Gastrocnemius medialis (tissue), 4 donors: ENCODE measurements at places on chromosomes 16 and 17. TPM values are rescaled to one million over a fixed set of nuclear protein-coding genes. Genes with fewer than 3 reads are reported as not detected.
A peak's percentile ranks its signal among the peaks of the same experiment; 100 is the strongest.

Gene PRR35
- total RNA-seq: not detected

Gene SLC16A6
- total RNA-seq: 1.1 TPM

Gene RNF112
- 0.55 TPM for total RNA-seq

DNA sequence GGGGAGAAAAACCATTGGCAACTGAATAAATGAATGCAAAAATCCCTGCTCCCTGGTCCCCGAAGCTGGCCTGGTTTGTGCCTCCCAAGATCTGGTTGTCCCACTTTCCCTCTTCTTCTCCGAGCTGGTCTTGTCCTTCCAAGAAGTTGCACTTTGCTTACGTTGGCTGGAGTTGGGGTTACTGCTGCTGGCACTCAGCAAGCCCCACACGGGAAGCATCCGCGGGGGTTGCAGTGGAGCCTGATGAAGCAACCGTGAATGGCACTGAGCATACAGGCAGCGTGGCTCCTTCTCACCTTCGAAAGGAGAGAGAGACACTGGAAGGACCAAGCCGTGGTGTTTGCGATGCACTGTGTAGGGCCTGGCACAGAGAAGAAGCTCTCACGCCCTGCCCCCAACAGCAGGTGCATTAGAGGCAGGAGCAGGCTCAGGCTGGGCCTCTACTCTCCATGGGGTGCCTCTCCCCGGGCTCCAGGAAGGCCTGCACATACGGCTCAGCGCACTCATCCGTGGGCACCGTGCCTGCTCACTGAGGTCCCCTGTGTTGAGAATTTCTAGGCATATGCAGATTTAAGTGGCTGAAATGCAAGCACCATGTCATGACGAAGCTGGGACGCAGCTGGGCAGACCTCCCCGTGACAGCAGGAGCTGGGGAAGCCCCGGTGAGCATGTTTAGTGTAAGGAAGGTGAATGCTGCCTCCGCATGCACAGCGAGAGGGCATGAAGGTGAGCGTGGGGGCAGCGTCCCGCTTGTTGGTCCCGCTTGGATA is 12.1 kb downstream of the CA5A start:
- H3K27ac ChIP-seq: no peak overlapping the region
- H3K4me1 ChIP-seq: no peaks in the 10 kb centered on the region
- H3K27me3 ChIP-seq: no peaks in the 10 kb centered on the region
- DNase-seq: no peak
- H3K4me3 ChIP-seq: no peak overlapping the region

GRCh38 chr17:29619251-29619650 is 3.5 kb downstream of the CORO6 start:
- H3K36me3 ChIP-seq: peaks cover 21% of the 10 kb centered on the region
- peak; percentile 92 for DNase-seq
- H3K27me3 ChIP-seq: no peaks in the 10 kb centered on the region
- peak overlapping the region; percentile 99 for H3K27ac ChIP-seq
- peak overlapping the region; percentile 45 for H3K4me3 ChIP-seq

- H3K27me3 ChIP-seq: no peaks in the 10 kb centered on the region
- no peaks in the 10 kb centered on the region for H3K36me3 ChIP-seq
- H3K4me1 ChIP-seq: peaks cover 20% of the 10 kb centered on the region
- peak; percentile 55 for DNase-seq
Measured at GRCh38 chr17:2025622-2026309, 632 bp upstream of the RTN4RL1 start.

- H3K27ac ChIP-seq: peak overlapping the region; percentile 84
- H3K4me3 ChIP-seq: no peak overlapping the region
- H3K36me3 ChIP-seq: peaks cover 38% of the 10 kb centered on the region
- H3K4me1 ChIP-seq: peaks cover 11% of the 10 kb centered on the region
Measured at GRCh38 chr17:75036643-75037268, 10.0 kb downstream of the ATP5PD start.

Gene SDR42E1
- total RNA-seq: not detected

- no peak for DNase-seq
- H3K36me3 ChIP-seq: no peaks in the 10 kb centered on the region
- no peaks in the 10 kb centered on the region for H3K4me1 ChIP-seq
- no peaks in the 10 kb centered on the region for H3K27me3 ChIP-seq
- H3K27ac ChIP-seq: no peak overlapping the region
- H3K4me3 ChIP-seq: no peak overlapping the region
Measured at GRCh38 chr16:84628226-84628731, 10.4 kb upstream of the COTL1 start.

GRCh38 chr17:57114085-57114673 is 29.1 kb downstream of the AKAP1 start:
- peaks cover 69% of the 10 kb centered on the region for H3K36me3 ChIP-seq
- H3K27ac ChIP-seq: peak overlapping the region; percentile 48
- H3K4me3 ChIP-seq: no peak overlapping the region
- peaks cover 26% of the 10 kb centered on the region for H3K4me1 ChIP-seq

Gene FAM234A
- total RNA-seq: 255 TPM

DNA sequence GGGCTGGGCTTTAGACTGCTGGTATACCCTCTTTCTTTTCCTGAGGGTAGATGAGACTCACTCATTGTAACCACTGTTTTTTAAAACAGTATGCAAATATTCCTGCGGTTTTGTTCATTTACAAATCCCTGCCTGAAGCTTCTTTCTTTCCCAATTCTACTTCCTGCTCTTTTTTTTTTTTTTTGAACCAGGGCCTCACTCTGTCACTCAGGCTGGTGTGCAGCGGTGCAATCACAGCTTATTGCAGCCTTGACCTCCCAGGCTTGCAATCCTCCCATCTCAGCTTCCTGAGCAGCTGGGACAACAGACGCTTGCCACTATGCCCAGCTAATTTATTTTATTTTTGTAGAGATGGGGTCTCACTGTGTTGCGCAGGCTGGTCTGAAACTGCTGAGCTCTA is 8.0 kb upstream of the SULT1A1 start:
- no peaks in the 10 kb centered on the region for H3K36me3 ChIP-seq
- peaks cover under 1% of the 10 kb centered on the region for H3K4me1 ChIP-seq

DNA sequence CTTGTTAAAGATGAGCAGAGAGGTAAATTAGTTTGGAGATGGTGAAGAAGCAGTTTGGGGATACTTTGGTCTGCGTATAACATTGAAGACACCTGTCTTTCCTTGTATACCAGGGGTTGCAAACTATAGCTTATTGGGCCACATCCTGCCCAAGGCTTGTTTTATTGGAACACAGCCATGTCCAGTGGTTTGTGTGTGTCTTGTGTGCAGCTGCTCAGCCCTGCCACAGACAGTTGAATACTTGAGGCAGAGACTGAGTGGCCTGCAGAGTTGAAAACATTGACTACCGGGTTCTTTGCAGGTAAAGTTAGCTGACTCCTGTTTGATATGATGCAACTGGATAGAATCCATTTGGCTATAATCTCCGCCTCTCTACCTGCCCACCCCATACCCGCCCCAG is 224.4 kb downstream of the PRKCA start:
- H3K36me3 ChIP-seq: no peaks in the 10 kb centered on the region
- DNase-seq: no peak
- no peak overlapping the region for H3K27ac ChIP-seq
- H3K4me3 ChIP-seq: no peak overlapping the region
- H3K27me3 ChIP-seq: no peaks in the 10 kb centered on the region

- no peak overlapping the region for H3K4me3 ChIP-seq
- H3K27ac ChIP-seq: no peak overlapping the region
- no peaks in the 10 kb centered on the region for H3K36me3 ChIP-seq
- H3K27me3 ChIP-seq: no peaks in the 10 kb centered on the region
- H3K4me1 ChIP-seq: no peaks in the 10 kb centered on the region
Measured at GRCh38 chr16:78720416-78720815, 621.0 kb downstream of the WWOX start.

DNA sequence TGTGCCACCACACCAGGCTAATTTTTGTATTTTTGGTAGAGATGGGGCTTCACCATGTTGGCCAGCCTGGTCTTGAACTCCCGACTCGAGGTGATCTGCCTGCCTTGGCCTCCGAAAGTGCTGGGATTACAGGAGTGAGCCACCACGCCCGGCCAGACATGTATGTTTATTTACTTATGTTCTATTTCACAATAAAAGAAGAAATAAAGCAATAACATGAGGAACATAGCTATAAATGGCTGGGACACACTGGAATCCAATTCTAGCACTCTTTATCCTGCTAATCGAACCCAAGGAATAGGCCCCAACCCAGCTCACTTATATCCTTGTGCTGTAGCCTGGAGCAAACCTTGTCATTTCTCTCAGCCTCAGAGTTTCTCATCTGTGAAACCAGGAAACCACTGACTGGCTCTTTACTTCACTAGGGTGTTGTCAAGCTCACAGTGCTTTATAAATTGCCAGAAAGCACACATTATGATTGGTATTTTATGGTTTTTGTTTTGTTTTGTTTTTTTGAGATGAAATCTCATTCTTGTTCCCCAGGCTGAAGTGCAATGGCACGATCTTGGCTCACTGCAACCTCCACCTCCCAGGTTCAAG is 4.3 kb upstream of the ODAD4 start:
- no peaks in the 10 kb centered on the region for H3K27me3 ChIP-seq
- no peak overlapping the region for H3K4me3 ChIP-seq
- H3K36me3 ChIP-seq: no peaks in the 10 kb centered on the region
- no peak for DNase-seq
- no peak overlapping the region for H3K27ac ChIP-seq

Gene GPR139
- total RNA-seq: not detected

GRCh38 chr16:67104845-67105244 is 4.9 kb upstream of the PHAF1 start:
- H3K27ac ChIP-seq: peak overlapping the region; percentile 33
- H3K27me3 ChIP-seq: no peaks in the 10 kb centered on the region
- no peak for DNase-seq
- H3K36me3 ChIP-seq: no peaks in the 10 kb centered on the region

Gene HLF
- 14.8 TPM for total RNA-seq

- H3K4me3 ChIP-seq: no peak overlapping the region
- no peaks in the 10 kb centered on the region for H3K36me3 ChIP-seq
Measured at GRCh38 chr17:66525338-66525737, 222.9 kb downstream of the PRKCA start.

DNA sequence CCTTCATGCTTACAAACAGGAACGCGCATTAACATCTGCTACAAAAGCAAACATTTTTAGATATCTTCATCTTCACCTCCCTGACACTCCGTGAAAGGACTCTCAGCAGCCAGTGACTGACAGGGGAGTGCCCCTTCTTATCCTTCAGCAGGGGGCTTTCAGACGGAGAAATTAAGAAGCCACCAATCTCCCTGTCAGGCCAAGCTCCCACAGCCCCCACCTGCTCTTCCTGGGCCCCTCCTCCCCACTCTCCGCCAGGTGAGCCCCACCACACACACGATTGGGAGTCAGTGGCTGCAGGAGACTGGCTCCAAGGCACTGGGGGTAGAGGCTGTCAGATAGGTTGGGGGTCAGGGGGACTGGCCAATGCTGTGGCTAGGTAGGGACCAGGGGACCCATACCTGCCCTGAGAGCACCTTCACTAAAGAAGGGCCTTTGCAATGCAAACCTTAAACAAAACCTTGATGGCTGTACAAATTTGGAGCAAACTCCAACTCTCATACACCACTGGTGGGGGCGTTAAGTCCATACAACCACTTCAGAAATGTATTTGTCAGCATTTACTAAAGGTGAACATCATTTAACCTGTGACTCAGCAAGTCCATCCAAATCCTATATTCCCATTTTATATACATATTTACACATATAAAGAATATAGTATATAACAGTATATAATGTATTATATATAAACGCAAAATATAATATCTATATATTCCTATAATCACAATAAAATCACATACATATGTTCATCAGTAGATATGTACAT is 232.2 kb downstream of the ZNF423 start:
- H3K4me3 ChIP-seq: no peak overlapping the region
- H3K27ac ChIP-seq: no peak overlapping the region
- H3K4me1 ChIP-seq: peaks cover 22% of the 10 kb centered on the region
- no peaks in the 10 kb centered on the region for H3K27me3 ChIP-seq
- no peaks in the 10 kb centered on the region for H3K36me3 ChIP-seq

- H3K36me3 ChIP-seq: no peaks in the 10 kb centered on the region
- H3K4me1 ChIP-seq: peaks cover 18% of the 10 kb centered on the region
- no peaks in the 10 kb centered on the region for H3K27me3 ChIP-seq
- peak overlapping the region; percentile 55 for H3K4me3 ChIP-seq
Measured at GRCh38 chr17:81035521-81036196, 708 bp downstream of the BAIAP2 start.

- peaks cover 33% of the 10 kb centered on the region for H3K4me1 ChIP-seq
- no peaks in the 10 kb centered on the region for H3K27me3 ChIP-seq
- peak overlapping the region; percentile 14 for H3K27ac ChIP-seq
- no peak overlapping the region for H3K4me3 ChIP-seq
Measured at GRCh38 chr16:85134076-85134788, 22.0 kb upstream of the CIBAR2 start.

GRCh38 chr17:40469805-40470675 is 26.8 kb downstream of the IGFBP4 start:
- no peaks in the 10 kb centered on the region for H3K27me3 ChIP-seq
- DNase-seq: no peak
- no peak overlapping the region for H3K4me3 ChIP-seq
- no peaks in the 10 kb centered on the region for H3K36me3 ChIP-seq
- H3K4me1 ChIP-seq: no peaks in the 10 kb centered on the region

DNA sequence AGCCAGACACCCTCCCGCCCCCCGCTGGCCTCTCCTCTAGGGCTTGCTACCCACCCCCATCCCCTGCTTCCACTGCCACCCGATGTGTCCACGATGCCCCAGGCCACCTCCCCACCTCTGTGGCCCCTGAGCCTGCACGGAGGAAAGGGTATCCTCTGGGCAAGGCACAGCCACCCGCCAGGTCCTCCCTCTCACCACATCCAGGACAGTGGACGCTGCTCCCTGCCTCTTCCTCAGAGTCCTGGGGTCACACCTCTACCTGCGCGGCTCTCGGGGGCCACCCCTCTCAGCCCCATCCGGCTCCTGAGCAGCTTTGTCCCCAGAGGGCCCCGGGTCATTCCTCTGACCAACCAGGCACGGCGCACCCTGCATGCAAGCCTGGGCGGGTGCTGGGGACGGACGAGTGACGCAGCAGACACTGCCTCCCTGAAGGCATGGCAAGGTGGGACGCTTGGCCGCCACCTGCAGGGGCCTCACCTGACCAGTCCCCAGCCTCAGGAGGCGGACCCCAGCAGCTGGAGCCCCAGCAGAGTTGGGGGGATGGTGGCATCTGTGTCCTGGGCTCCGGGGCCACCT is 24.8 kb downstream of the FLYWCH1 start:
- H3K27ac ChIP-seq: no peak overlapping the region
- DNase-seq: no peak
- no peaks in the 10 kb centered on the region for H3K27me3 ChIP-seq
- H3K4me3 ChIP-seq: no peak overlapping the region

Gene GNG13
- not detected for total RNA-seq

DNA sequence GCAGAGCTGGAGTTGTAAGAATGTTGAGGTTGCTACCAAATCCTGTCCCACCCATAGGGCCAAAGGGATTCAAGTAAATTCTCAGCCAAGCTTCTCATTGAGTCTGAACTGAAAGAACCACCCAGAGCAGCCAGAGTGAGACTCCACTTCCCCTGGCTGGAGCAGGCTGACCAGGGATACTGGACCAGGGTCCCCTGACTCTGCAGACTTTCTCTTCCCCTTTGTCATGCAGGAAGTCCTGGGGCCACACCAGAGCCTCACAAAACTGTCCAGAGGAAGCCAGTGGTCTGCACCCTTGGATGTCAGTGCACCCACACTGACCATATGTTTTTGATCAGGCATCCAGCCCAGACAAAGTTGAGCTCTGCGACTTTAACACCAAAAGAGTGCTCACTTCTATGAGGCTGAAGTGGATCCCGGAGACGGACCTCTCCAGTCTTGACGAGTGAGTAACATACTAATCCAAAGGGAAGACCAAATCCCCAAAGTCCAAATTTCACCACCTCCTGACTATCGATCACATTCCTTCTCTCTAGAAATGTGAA is 4.1 kb downstream of the NXN start:
- no peaks in the 10 kb centered on the region for H3K36me3 ChIP-seq
- H3K4me3 ChIP-seq: no peak overlapping the region
- peaks cover 41% of the 10 kb centered on the region for H3K4me1 ChIP-seq
- no peaks in the 10 kb centered on the region for H3K27me3 ChIP-seq
- DNase-seq: no peak

GRCh38 chr17:35641032-35641431 is 53.9 kb downstream of the AP2B1 start:
- H3K27me3 ChIP-seq: no peaks in the 10 kb centered on the region
- peaks cover 3% of the 10 kb centered on the region for H3K36me3 ChIP-seq
- no peak overlapping the region for H3K4me3 ChIP-seq
- DNase-seq: no peak
